ENCODE measurements at places on chromosomes 5 and 9.

DNA sequence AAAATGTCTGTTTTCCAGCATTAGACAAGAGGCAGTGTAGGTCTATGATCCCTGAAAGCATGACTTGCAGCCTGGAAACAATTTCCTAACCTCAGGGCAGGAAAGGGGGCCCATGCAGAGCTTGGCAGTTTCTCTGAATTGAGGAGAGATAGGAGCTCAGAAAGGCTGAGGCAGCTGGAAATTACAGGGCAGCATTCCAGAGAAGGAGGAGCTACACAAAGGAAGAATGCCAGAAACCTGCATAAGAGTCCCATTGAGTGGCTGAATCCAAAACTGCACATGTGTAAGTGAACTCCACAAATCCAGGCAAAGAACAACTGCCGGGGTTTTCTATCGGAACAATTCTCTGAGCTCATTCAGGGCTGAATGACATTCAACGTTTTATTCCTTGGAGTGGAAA, 346.8 kb downstream of the PIK3R1 start:
- peak; percentile 64 for ATAC-seq

- ATAC-seq: no peak
Observed at GRCh38 chr5:34034534-34035327, 8.3 kb downstream of the C1QTNF3 start.

DNA sequence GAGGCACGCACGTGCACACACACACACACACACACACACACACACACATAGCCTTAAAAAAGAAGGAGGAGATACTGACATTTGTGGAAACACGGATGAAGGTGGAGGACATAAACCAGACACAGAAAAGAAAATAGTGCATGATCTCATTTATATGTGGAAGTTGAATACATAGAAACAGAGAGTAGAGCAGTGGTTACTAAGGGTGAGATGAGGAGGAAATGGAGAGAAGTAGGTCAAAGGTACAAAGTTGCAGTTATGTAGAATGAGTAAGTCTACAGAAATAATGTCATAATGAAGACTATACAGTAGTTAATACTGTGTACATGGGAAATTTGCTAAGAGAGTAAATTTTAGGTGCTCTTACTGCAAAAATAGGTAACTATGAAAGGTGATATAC, 412.2 kb upstream of the CDH9 start:
- no peak for ATAC-seq

DNA sequence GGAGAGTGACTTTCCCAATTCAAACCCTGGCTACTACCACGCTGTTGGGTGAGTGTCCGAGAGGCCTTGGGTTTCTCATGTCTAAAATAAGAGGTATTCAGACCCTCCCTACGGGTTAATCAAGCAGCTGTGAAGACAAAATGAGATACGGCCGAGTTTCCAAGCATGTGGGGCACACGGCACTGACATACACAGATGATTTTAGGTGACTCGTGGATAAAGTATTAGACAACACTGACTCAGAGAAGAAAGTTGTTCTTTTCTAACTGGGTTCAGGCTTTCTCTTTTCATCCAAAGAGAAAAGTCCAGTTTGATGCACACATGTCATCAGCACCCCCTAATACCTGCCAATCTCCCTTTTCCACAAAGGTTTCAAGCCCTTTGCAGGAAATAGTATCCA, 15.6 kb downstream of the FOXI1 start:
- no peak for ATAC-seq

GRCh38 chr5:137095597-137095996, 403.5 kb downstream of the SPOCK1 start:
- no peak for ATAC-seq

GRCh38 chr5:75886706-75887105, 169.5 kb upstream of the POC5 start:
- no peak for ATAC-seq

- ATAC-seq: peak; percentile 22
Observed at GRCh38 chr9:123228967-123229366, 39.4 kb downstream of the STRBP start.

DNA sequence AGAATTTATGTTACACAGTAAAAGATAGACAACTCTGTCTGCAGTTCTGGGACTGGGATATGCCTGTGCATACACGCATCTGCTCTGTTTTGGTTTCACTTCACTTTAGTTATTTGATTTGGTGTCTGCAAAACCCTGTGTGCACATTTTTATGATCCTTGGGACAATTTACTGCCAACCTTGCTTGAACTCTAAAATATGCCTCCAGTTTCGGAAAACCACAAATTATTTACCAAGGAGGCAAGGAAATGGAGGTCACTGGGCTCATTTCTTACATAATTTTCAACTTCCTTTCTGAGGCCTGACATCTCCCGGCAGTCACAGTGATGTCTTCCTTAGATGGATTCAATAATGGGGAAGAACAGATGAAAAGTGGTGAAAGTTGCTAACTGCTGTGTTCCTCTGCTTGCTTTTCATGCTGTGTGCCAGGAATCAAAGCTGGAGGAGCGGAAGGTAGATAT, 61.2 kb upstream of the TAF11L2 start:
- no peak for ATAC-seq

Measured in motor neuron (in vitro differentiated cells).